ENCODE measurements at places on chromosomes 5 and 9.

DNA sequence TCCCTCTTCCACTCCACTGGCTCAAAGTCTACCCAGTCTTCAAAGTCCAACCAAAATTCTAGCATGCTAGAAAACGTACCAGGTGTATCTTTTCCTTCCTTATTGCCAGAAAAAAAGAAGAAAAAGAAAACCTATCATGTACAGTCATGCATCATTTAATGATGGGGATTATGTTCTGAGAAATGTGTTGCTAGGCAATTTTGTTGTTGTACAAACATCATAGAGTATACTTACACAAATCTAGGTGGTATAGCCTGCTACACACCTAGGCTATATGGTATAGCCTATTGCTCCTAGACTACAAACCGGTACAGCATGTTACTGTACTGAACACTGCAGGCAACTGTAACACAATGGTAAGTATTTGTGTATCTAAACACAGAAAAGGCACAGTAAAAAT is 104.8 kb downstream of the SREK1 start:
- no peak for DNase-seq

- peak; percentile 45 for DNase-seq
Measured at GRCh38 chr5:93874080-93874479, 132.7 kb upstream of the POU5F2 start.

GRCh38 chr5:142872795-142873194 is 102.6 kb downstream of the ARHGAP26 start:
- DNase-seq = peak; percentile 23

- no peak for DNase-seq
Measured at GRCh38 chr5:64682608-64683007, 7.7 kb upstream of the SHISAL2B start.

GRCh38 chr5:177364159-177364962 is 6.6 kb downstream of the RGS14 start:
- DNase-seq = no peak

DNA sequence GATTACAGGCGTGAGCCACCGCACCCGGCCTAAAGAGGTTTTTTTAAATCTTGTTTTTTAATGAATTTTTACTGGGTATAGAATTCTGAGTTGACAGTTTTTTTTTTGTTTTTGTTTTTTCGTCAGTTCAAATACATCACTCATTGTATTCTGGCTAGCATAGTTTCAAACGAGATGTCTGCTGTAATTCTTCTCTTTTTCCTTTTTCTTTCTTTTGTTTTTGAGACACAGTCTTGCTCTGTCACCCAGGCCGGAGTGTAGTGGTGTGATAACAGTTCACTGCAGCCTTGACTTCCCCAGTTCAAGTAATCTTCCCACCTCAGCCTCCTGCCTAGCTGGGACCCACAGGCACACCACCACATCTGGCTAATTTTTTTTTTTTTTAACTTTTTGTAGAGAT is 2.2 kb upstream of the PRRT1B start:
- no peak for DNase-seq

- DNase-seq = no peak
Measured at GRCh38 chr5:158430166-158430797, 571.3 kb upstream of the CLINT1 start.

- DNase-seq = no peak
Measured at GRCh38 chr5:36230151-36230790, 11.5 kb downstream of the NADK2 start.

DNA sequence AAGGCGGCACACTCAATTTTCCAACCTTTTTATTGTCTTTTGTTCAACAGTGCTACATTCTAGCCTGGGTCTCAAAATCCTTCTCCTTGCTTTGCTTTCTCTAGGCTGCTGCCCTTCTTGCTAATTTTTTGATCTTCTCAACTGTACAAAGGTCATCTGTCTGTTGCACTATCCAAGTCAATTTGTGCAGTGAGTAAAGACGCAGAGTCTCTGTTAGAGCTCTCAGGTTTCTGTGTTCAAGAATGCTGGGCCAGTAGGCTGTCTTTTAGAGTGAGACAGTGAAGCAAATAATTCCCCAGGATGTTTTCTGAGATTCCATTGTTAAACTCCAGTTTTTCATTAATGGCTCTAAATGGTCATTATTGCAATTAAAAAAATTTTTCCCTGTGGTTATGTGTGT is 255.7 kb upstream of the ACTBL2 start:
- no peak for DNase-seq

GRCh38 chr5:74188351-74189105 is 452.0 kb downstream of the ENC1 start:
- DNase-seq = no peak

DNA sequence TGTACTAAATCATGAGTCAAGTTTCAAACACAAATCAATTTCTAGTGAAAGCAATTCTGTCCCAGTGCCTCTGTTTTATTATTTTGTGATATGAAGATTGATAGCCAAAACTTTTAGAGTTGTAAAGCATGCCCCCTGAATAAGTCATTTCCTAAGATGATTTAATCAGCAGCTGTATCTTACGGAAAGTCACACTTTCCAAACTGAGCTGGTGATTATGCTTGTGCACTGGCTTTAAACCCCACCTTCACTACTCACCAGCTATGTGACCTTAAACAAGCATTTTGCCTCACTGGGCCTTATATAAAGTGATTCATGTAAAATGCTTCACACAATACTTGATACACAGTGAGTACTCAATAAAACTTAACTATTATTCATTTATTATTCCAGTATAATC is 78.1 kb downstream of the EDIL3 start:
- no peak for DNase-seq

- no peak for DNase-seq
Measured at GRCh38 chr9:121095057-121095456, 20.3 kb downstream of the CNTRL start.

DNA sequence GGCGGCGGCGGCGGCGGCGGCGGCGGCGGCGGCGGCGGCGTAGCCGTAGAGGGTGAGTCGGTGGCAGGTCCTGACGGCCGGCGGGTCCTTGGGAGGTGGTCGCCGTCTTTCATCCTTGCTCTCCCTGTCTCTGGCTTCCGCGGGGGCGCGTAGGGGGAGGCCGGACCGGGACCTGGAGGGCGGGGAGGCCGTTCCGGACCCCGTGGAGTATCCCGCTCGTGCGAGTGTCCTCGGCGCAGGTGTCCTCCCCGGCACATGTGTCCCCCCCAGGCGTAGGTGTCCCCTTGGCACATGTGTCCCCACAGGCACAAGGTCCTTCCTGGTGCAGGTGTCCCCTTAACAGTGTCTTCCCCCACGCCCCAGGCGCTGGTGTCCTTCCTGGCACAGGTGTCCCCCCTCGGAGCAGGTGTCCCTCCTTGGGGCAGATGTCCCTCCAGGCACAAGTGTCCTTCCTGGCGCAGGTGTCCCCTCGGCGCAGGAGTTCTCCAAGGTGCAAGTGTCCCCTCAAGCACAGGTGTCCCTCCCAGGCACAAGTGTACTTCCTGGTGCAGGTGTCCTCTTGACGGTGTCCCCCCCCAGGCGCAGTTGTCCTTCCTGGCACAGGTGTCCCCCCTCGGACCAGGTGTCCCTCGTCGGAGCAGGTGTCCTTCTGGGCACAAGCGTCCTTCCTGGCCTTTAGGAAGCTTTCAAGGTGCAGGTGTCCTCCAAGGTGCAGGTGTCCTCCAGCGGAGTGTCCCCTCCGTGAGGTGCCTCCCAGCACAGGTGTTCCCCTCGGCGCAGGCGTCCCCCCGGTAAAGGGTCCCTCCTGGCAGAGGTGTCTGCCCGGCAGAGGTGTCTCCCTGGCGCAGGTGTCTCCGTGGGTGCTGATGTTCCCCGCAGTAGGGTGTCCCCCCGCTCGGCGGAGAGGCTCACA is 519 bp downstream of the EXOC3 start:
- DNase-seq = no peak

DNA sequence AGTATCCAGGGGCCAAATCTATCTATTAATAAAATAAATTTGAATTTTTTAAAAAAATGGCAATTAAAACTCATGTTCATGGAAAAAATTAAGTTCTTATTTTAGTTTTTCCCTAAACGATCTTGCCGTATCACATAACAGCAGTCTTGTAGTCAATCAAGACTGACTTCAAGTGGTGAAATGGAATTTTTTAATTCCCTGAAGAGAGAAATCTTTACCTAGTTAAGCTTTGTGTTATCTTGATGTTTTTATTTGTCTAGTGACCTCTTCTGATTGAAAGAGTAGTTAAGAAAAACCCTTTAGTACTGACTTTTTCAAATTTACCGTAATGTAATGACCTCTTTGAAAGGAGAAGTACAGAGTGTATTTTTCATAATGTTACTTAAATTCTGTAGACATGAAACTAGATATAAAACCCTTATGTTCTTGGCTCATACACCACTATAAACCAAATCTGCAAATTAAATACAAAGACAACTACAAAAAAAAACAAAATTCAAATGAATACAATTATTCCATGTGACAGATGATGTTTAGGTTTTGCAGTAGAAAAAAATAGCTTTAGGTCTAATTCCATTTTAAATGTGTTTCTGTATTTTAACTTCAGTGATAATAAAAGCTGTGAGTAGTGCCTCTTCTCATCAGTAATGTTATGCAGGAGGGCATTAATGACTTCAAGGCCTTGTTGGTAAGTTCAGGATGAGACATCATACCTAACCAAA is 19.8 kb downstream of the TGFBR1 start:
- no peak for DNase-seq

GRCh38 chr5:180109920-180110319 is 38.4 kb upstream of the RNF130 start:
- no peak for DNase-seq

- no peak for DNase-seq
Measured at GRCh38 chr9:34579104-34579807, 10.3 kb downstream of the CNTFR start.

- no peak for DNase-seq
Measured at GRCh38 chr9:79014929-79015699, 556.7 kb upstream of the TLE4 start.

GRCh38 chr5:6721442-6721841 is 8.2 kb downstream of the TENT4A start:
- no peak for DNase-seq

GRCh38 chr5:173069671-173070070 is 13.5 kb downstream of the CREBRF start:
- DNase-seq = no peak

DNA sequence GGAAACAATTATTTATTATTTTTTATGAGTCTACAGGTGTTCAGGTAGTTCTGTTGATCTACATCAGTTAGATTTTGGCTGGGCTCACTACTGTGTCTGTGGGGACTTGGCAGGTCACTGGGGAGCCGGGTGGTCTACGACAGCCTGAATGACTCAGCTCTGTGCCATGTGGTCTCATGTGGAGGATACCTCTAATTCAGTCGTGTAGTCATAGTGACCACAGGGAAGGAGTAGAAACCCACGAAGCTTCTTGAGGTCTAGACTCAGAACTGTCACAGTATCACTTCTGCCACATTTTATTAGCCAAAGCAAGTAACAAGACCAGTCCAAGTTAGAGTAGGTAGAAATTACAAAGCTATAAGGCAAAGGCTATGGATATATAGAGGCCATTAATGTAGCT is 64.7 kb upstream of the GRAMD2B start:
- DNase-seq = peak; percentile 55

- DNase-seq = no peak
Measured at GRCh38 chr9:72955571-72955970, 2.7 kb upstream of the ALDH1A1 start.

DNA sequence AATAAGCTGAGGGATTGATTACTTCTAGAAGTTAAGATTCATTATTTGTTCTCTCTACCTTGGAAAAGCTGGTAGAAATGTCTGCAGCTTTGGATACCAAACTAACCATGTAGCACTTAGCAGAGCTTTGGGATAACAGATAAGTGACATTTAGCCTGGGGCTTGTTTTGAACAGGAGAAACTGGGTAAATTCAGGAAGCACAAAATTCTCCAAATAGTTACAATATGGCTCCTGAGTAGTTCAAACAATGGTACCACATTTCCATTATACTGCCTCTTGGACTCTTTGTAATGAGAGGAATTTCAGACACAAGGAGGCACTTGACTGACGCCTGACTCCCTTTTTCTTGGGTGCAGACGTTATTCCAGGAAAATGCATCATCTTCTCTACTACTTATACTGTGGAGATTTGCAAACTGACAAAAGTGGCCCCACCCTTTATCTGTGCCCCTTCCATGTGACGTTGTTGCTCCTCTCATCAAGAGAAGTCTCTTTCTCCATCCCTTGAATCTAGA is 22.5 kb downstream of the PRUNE2 start:
- no peak for DNase-seq
